ENCODE measurements at places on chromosomes 3 and 15. TPM values are rescaled to one million over a fixed set of nuclear protein-coding genes. Genes with fewer than 3 reads are reported as not detected.

EPM2AIP1 gene
- 13.8 TPM for total RNA-seq

ACP3 gene
- 6.9 TPM for total RNA-seq

GRCh38 chr3:105649480-105649879, 219.3 kb downstream of the CBLB start:
- no peak overlapping the region for H3K27ac ChIP-seq
- no peak for DNase-seq
- no peak overlapping the region for H3K4me3 ChIP-seq
- H3K36me3 ChIP-seq, result no peaks in the 10 kb centered on the region
- H3K27me3 ChIP-seq, result no peaks in the 10 kb centered on the region

- no peaks in the 10 kb centered on the region for H3K27me3 ChIP-seq
- DNase-seq, result no peak
- H3K4me1 ChIP-seq, result no peaks in the 10 kb centered on the region
Measured at GRCh38 chr15:86483936-86484335, 404.3 kb downstream of the AGBL1 start.
